ENCODE measurements at places on chromosomes 6 and 20.

- no peak for DNase-seq
Measured at GRCh38 chr6:148867862-148868261, 121.0 kb downstream of the UST start.

DNA sequence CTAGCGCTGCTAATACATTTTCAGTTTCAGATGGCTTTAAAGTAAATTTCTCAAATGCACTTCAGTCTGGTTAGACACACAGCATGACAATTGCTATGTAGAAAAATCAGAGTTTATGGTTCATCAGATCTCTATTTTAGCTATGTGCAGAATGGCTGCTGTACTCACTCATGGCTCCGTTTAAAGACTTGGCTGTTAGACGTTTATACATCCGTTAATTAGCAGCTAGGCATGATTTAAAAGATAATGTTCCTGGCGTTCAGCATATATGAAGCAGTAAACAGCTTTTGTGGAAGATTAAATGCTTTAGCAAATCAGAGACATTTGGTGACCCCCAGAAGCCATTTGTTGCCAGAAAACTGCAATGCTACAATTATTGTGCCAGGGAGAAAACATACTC is 350.0 kb upstream of the MANEA start:
- DNase-seq = no peak

GRCh38 chr6:28896505-28897368 is 27.0 kb downstream of the TRIM27 start:
- DNase-seq = peak; percentile 16

- DNase-seq = no peak
Measured at GRCh38 chr6:111478749-111479148, 4.3 kb downstream of the REV3L start.

- DNase-seq = no peak
Measured at GRCh38 chr6:53646606-53647005, 18.9 kb downstream of the KLHL31 start.

DNA sequence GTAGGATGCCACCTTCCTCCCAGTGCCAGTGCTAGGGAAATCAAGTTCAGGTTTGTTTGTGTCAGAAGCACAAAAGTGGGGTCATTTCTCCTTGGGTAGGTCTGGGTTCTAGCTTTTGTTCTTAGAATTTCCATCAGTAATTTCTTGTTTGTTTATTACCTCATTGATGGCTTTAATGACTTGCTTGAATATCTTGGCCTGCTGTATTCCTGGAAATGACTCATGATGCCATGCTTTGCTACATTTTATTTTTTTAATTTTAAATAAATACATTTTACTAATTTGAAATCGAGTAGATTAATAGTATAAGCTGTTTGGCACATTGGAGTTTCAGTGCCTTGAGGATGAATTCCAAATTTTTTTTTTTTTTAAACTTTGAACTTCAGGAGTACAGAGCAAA is 189.6 kb downstream of the JARID2 start:
- no peak for DNase-seq

DNA sequence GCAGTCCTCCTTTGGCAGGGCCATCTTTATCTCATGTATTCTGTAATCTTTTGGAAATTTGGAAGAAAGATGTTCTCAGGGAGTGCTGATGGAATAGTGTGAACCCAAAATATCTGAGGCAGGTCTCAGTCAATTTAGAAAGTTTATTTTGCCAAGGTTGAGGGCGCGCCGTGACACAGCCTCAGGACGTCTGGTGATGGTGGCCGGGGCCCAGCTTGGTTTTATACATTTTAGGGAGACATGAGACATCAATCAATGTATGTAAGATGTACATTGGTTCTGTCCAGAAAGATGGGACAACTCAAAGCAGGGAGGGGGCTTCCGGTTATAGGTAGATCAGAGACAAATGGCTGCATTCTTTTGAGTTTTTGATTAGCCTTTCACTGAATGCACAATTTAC is 89.8 kb downstream of the ERMARD start:
- DNase-seq = no peak

DNA sequence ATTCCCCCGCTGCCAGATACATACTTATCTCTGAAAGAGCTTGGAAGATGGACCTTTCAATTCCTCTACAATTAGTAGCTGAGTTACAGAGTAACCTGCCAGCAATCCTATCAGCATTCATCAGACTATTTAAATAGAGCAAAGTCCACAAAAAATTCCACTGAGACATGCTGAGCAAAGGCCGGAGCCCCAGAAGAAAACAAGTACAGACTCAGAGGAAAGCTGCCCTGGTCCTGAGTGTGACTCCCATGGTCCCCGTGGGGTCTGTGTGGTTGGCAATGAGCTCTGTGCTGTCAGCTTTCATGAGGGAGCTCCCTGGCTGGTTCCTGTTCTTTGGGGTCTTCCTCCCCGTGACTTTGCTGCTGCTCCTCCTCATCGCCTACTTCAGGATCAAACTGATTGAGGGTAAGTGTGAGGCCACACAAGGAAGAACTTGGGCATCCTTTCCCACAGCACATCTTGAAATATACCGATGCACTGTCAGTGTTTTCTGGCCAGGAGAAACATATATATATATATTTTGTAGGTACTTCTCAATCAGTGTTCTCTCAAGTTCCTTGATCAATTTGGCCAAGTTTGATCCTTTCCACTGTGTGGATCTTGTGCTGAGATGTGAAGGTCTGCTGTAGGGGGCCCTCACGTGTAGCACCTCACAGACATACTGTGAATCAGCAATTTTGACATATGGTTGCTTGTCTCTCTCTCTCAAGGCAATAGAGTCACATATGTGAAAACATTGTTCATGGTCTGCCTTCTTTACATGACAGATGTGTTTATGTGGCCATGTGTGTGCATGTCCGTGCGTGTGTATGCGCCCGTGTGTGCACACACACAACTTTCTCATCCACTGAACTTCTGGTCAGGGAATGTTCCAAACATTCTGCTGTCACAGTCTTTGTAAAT is at the start of gene SMLR1:
Gene SMLR1 (plus strand): TSS at position 160 of the 903 bp plus-strand sequence. CDS start 8 bp downstream, at position 168.
- DNase-seq = no peak

- DNase-seq = no peak
Measured at GRCh38 chr6:108667993-108668392, 107.3 kb downstream of the FOXO3 start.

- no peak for DNase-seq
Measured at GRCh38 chr6:150354754-150355571, 13.8 kb upstream of the IYD start.

DNA sequence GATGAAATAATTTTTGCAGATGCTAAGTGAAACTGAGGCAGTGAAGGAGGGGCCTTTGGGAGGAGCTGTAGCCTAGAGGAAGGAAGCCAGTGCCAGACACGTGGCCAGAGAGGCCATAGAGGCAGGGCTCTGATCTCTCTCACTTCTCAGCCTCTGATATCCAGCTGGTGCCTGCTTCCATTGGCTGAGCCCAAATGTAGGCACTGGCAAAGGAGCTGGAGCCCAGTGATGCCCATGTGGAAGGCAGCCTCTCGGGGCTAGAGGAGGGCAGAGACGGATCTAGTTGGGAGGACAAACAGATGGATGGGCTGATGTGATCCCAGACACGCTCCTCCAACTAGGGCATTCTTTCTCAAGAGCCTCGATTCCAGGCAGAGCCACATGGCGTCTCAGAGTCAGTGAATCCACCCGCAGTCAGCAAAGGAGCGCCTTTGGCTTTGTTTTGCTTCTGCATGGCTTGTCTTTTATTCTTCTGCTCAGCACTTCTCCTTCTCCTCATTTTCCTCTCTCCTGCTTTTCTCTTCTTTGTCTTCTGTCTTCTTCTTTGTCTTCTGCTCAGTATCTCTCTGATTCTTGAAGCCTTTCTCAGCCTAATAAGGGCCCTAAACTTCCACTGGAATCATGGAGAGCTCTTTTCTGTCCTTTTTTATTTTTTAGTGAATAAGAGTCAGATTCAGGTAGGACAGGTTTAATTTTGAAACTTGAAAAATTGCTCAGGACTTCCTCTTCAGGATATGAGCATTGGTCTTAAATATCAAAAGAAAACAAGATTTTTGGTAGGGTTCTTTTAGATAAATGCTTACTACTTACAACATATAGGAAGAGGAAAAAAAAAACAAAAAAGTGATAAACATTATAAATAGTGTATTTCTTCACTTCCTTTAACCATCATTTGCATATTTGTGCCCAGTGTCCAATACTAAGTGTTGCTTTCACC is 41.8 kb downstream of the CYP24A1 start:
- DNase-seq = no peak

GRCh38 chr20:32139947-32140346 is 30.4 kb downstream of the TM9SF4 start:
- DNase-seq = no peak

- DNase-seq = no peak
Measured at GRCh38 chr6:144286503-144287393, 1.6 kb downstream of the UTRN start.

DNA sequence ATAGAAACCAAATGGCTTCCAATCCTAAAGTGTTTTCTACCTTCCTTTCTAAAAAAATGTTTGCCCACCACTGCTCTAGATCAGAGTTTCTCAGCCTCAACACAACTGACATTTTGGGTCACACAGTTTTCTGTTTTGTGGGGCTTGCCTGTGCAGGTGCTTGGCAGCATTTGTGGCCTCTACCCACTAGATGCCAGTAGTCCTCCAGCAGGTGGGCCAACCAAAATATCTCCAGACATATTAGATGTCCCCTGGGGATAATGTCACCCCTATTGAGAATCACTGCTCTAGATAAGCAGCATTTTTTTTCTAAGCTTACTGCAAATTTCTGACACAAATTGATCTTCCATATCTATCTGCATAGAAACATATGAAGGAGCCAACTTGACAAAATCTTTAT is 26.3 kb upstream of the EPM2A start:
- no peak for DNase-seq

- no peak for DNase-seq
Measured at GRCh38 chr20:56815796-56816195, 186.7 kb downstream of the TFAP2C start.

DNA sequence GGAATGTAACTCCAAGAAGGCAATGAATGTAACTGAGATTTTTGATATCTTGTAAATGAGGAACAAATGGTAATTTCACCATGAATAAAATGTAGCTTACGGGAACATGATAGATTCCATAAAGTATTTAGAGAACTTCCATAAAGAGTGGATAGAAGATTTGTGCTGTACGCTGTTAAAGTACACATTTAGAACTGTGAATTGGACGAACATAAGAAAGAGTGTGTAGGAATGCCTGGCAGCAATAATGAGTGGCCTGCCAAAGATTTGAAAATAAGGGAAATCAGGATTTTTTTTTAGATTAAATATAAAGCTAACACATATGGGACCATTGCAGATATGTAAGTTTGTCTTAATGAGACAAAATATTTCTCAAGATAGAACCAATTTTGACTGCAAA is 1153.3 kb upstream of the EYS start:
- no peak for DNase-seq

Data from stimulated activated CD8-positive, alpha-beta memory T cell treated with anti-CD3 and anti-CD28 coated beads, Interleukin-15, amount 100 ng/mL, for 1 hour (primary cell).